Forelimb muscle (tissue), 1 donor: ENCODE measurements at places on chromosomes 5 and 9.

DNA sequence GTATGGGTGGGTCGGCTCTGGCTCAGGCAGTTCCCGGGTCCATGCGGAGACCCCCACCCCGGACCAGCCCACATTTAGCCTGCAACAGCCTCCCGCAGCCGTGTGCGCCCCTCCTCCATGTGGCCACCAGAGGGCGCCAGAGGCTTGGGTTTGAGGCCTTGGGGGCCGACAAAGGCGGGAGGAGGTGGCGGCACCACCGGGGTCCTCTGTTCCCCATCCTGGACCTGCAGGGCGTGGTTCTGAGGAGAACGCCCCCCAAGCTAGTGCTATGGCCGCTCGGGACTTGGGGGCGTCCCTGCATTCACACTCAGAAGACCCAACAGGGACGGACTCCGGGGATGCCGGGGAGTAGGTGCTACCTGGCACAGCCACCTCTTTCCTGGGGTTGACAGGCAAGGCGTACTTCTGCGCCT is 16.5 kb downstream of the ASS1 start:
- no peak for DNase-seq

GRCh38 chr5:142325725-142326479 is 1.1 kb upstream of the SPRY4 start:
- no peak for DNase-seq

DNA sequence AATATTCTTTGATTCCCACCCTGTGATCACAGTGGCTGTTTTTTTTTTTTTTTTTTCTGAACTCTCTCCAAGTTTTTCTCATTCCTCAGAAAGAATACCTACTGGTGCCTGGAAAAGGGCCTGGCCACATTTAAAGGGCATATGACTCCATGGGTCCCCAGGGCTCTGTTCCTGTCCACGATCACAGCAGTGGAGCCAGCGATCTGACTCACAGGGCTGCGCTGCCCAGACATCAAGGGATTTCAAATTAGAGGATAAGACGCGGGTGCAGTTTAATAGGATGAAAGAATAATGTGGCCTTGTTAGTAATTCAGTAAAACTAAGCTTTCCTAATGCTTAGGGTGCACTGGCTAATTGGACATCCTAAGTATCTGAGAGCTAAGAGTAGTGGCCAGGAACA is 175.1 kb upstream of the MSX2 start:
- no peak for DNase-seq

GRCh38 chr5:93715761-93716160 is 25.6 kb downstream of the POU5F2 start:
- no peak for DNase-seq

GRCh38 chr5:179882338-179882737 is 23.7 kb upstream of the MRNIP start:
- no peak for DNase-seq

DNA sequence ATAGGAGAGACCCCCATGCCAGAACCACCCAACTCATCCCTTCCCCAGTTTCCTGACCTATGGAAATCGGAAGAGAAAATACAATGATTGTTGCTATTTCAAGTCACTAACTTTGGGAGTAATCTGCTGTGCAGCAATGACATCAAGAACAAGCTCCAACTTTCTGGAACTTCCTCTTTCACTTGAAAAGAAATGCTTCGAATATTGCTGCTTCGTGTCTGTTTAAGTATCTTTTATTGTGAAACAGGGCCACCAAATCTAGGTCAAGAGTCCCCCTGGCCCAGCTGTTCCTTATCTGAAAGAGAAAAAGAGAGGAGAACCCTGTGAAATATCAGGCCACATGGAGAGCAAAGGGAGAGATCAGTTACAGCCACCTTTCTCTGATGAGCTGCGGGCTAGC is 59.4 kb upstream of the DNAH5 start:
- no peak for DNase-seq

DNA sequence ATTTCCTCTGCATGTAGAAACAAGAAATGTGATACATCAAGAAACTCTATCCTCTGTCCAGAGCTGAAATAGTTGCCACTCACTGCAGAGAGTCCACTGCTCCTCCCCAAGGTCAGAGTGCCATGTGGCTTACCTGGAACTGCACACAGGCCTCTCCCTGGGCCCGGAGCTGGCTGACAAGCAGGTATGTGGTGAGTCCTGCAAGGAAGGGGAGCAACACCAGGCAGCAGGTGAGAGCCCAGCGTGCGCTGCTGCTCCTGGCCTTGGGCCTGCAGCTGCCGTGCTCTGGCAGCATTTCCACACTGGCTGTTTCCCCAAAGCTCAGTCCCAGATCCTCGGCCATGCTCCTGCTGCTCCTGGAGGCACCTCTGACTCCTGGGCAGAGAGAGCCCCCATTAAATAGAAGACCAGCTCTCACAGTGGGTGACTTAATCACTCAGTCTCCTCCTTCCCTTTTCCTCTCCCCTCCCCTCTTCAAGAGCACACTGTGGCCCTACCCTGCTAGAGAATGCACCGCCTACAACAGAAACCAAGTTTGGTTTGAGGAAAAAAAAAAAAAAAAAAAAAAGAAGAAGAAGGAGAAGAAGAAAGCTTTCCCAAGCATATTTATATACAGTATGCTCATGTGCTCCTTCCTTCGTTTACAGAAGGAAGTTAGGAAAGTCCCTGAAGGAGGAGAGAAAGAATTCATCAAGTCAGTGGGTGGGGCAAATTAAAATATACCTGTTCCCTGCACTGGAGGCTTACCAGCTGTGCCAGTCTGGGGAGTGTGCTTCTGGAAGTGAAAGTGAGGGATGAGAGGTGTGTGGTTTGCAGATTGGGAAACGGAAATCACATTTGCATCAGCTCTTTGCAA is at the start of gene TNFSF15:
TSS of gene TNFSF15 (minus strand) at position 370 of the 856 bp plus-strand sequence. CDS start at position 343, 27 bp downstream.
- DNase-seq = no peak

DNA sequence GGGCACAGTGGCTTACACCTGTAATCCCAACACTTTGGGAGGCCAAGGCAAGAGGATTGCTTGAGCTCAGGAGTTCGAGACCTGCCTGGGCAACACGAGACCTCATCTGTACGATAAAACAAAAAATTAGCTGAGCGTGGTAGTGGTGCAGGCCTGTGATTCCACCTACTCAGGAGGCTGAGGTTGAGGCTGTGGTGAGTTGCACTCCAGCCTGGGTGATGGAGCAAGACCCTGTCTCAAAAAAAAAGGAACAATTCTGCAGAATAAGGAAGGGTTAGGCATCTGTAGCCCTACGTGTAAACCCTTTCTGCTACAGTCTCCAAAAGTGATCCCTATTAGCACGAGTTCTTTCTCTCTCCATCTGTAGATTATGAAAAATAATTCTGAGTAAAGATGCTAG is 19.9 kb downstream of the CDC26 start:
- DNase-seq = no peak

DNA sequence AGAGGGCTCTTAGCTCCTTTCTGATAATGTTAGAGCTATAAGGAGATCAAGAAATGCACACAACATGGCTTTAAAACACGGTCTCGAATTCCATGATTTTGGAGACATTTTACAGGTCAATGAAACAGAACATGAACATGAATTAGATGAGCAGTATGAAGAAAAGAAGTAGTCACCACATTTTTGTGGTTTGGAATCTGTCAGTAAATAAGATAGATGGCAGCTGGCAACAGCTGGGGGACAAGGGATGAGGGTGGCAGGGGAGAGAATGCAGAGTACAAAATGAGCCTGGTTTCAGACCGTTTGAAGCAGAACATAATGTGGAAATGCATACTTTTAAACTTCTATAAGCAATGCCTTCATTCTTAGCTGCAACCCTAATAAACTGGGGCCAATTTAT is 107.1 kb downstream of the OXCT1 start:
- no peak for DNase-seq
